Stimulated activated CD4-positive, alpha-beta T cell treated with anti-CD3 and anti-CD28 coated beads, Interleukin-1b, Interleukin-23, amount 100 ng/mL, for 1 hour (primary cell): ENCODE measurements at places on chromosomes 2 and 18.

- no peak for DNase-seq
These were observed 136.7 kb upstream of the CXCR4 start for GRCh38 chr2:136254681-136255080.

DNA sequence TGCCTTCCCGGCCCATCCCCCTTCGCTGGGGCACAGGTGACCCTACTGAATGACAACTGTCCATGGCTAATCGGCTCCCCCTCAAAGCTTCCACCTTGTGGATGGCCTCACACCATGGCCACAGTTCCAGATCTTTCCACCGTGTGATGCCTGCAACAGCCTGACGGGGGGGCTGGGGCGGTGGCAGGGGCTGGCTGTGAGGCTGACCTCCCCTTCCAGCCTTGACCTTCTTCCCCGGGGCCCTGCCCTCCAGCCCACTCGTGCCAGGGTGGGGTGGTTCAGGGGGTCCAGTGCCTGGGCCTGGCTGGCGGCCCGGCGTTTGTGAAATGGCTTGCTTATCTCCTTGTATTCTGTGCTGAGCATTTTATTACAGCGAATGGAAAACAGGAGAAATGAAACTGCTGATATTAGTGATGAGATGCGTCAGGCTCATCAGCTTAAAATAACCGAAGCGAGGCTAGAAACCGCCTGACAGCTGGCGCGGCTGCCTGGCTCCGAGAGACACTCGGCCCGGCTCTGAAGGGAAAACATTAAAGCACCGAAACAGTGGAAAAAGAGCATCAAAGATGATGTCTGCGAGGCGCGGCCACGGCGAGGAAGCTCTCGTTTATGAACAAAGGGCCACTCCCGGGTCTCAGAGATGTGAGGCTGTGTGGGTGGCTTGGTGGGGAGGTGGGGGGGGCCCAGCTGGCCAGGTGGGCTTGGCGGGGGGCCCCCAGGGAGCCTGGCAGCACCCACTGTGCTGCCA is 916 bp upstream of the PDCD1 start:
- peak; percentile 41 for DNase-seq

- DNase-seq, result no peak
These were observed 63.8 kb downstream of the TMEM237 start for GRCh38 chr2:201579536-201579935.

GRCh38 chr2:140627136-140627535 is 1503.7 kb downstream of the LRP1B start:
- DNase-seq, result no peak

DNA sequence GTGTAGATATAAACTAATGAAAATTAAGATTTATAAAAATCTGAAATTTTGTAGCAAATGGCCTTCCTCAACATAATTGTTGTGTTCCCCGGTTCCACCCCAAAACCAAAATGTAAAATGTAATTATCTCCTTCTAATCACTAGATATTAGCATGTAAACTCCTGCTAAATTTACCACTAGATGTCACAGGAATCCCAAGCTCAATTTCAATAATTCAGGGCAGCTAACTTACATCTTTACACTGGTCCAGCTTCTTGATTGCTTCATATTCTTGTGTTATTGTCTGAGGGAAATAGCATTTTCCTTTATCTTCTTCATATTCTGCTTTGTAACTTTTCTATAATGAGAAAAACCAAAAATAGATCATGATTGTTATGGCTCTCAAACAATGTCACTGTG is 42.6 kb downstream of the NEB start:
- no peak for DNase-seq

DNA sequence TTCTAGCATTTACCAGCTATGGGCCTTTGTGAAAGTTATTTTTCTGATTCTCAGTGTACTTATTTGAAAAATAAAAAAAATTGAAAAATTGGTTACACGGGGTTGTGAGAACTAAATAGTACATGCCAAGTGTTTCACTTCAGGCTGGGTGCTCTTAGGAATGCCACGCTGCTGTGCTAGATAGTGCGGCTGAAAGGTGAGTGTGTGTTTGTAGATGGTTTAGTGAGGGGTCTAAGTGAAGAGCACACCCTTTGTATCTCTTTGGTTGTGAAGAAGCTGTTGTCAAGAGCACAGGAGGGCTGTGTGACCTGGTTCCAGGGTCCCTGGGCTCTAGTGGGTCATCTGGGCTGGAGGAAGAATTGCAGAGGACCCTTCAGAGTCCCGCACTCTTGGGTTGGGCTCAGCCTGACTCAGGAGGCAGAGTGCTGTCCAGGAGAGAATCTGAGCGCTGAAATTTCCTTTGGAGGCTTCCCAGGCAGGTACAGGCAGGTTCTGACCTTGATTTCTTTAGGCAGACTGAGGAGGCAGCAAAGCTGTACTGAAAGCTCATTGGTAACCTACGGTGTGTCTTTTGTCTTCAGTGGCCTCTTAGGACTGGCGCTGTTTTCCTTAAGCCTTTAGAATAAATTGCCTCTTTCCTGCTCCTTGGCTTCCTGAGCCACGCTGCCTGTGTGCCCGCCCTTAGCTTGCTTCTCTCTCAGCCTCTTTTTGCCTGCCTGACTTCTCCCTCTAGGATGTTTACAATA is 44.4 kb downstream of the MAP4K4 start:
- DNase-seq, result no peak

- DNase-seq, result no peak
These were observed 47.2 kb downstream of the TMEM18 start for GRCh38 chr2:629961-630360.

DNA sequence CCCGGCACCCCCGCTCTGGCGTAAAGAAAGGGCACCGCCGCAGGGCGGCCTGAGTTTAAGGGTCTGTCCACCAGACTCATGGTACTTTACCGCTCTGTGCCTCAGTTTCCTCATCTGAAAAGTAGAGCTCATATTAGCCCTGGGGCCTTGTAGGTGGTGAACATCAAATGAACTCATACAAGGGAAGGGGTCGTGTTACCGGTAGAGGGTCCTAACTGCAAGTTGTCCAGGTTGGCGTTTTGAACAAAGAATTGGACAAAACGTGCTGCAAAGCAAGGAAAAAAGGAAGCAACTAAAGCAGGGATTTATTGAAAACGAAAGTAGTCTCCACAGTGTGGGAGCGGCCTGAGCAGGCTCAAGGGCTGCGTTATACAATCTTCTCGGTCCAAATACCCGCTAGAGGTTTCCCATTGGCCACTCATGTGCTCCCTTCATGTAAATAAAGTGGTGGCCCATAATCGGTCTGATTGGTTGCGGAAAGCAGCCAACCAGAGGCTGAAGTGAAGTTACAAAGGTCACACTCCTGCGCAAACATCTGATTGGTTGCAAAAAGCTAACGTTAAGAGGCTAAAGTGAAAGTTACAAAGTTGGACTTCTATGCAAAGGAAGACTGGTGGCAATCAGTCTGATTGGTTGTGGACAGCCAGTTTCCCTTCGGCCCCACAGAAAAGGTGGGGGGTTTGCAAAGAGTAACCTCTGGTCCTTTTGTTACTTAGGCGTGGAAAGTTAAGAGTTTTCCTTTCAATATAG is 80.7 kb upstream of the LDLRAD4 start:
- no peak for DNase-seq

GRCh38 chr2:112199188-112199587 is 55.7 kb downstream of the ZC3H8 start:
- DNase-seq, result no peak

DNA sequence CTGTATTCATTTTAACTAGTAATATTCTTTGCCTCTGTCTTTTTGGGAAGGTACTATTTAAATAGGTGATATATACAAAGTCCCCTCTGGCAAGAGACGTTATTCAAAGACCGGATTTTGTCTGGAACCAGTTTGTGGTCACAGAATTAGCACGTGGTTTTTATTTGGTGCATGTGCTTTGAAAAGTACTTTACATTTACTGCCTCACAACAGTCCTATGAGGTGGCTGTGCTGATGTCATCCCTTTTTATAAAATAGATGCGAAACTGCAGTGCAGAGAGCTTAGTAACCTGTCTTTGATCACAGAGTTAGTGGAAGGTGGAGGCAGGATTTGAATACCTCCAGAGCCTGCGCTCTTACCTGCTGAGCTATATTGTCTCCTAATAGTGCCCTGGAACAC is 4.0 kb downstream of the LPIN1 start:
- no peak for DNase-seq

DNA sequence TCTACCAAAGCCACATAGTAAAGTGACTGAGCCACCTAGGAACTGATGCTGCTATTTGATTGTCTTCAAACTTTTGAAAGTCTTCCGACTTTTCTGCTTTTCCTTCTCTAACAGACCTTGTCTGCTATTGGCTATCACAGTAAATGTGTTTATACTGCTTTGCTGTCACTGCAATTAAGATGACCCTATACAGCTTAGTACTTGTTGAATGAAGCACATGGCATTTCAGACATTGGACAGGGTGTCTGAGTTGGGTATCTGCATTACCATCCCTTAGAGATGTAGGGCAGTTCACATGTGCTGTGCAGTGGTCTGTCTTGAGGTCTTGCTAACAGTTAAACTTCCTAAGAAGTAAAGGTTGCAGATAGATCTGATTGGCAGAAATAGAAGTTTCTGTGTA is 3.6 kb downstream of the WDR43 start:
- DNase-seq, result no peak

DNA sequence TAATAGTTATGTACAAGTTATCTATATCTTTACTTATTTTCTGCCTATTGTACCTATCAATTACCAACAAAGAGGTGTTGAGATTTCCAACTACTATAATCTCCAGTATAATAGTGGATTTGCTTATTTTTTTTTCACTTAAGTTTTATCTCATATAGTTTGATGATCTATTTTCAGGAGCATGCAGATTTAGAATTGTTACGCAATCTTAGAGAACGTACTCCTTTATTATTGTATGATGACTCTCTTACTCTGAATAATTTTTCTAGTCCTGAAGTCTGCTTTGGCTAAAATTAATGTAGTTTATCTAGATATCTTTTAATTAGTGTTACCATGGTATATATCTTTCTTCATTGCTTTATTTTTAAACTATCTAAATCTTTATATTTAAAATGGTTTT is 205.2 kb downstream of the SCG2 start:
- DNase-seq, result no peak

GRCh38 chr18:67243799-67244587 is 272.5 kb downstream of the DSEL start:
- DNase-seq, result no peak

GRCh38 chr18:63207143-63207790 is 112.3 kb downstream of the BCL2 start:
- DNase-seq, result no peak

- no peak for DNase-seq
These were observed 101.2 kb downstream of the UBR3 start for GRCh38 chr2:169928463-169928864.

DNA sequence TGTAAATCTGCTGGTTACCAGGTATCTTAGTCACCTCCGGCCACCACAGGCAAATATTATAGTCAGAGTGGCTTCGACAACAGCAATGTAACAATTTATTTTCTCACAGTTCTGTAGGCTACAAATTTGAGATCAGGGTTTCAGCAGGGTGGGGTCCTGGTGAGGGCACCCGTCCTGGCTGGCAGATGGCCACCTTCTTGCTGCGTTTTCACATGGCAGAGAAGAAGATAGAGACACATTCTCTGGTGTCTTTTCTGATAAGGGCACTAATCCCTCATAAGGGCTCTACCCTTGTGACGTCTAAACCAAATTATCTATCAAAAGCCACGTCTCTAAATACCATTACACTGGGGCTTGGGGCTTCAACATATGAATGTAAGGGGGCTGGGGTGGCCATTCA is 843.2 kb upstream of the FANCL start:
- no peak for DNase-seq

DNA sequence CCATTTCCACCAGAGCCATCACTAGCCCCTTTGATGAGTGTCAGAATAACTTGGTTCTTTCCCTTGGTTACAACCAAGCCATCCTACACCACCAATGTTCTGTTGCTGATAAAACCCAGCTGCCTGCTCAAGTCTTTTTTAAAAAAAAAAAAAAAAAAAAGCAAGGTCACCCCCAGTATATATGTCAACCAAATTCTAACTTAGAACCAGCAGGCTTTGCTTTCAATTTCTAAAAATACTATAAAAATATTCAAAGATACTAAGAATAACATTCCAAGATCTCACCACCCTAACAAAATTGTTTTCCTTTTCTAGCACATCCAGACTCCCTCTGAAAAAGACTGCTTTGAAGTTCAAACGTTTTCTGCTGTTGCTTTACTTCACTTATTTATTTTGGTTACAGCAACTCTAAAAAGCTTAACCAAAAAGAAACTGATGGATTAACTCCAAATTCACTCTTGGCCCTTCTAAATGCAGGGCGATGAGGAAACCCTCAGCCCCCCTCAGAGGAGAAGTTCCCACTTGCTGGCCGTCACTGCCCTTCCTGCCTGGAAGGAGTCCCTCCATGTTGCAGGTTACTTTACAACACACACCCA is 10.9 kb downstream of the UXS1 start:
- DNase-seq, result no peak

DNA sequence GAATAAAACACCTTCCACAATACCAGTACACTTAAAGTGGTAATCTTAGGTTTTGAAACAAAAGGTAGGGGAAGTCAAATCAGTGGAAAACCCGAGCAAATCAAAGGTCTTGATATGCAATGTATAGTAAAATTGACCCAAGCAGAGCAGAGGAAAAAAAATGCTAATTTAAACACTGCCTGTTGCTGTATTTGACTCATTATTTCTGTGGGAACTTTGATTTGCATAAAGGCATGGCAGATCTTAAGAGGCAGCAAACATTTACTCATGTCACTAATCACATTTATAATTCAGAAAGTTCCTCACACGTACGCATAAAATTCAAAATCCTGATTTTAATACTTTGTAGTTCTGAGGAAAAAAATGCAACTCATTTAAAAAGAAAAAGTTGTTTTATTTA is 64.4 kb downstream of the IKZF2 start:
- no peak for DNase-seq

DNA sequence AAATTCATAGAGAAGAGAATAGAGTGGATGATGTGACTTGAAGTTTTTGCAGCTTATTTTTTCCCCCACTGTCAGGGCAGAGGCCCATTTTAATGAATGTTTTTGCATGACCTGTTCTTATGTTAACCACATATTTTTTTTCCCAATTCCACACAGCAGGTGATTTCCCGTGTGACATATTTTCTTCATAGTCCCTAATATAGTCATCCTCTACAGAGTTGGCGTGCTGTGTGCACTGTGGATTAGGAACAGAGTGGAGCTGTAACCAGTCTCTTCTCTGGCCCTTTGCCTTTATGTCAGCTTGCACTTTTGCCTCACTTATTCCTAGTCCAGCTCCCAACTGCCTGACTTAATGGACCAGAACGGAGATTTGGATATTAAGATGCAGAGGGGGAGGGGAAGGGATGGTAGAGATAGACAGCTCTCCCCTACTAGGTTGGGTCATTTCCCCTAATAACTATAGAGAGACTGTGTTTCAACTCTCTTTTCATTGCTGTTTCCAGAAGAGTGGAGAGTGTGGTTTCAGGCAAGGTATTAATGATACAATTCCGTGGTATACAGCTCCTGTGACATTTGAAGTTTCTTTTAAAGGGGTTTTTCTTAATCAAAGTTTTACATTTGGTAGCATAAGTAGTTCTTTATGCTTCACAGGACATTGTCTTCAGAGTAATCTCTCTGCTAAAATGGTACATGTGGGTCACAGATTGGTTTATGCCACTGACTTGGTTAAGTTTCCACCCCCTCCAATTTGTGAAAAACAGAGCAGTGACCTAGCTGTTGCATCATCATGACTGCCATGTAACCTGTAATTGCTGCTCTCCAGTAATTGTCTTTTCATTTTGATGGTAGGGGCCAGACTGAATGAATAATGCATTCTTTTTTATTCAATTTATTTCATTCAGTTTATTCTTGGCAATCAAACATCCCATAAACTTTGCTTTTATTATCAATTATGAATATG is 161.3 kb downstream of the HAUS1 start:
- no peak for DNase-seq
